ENCODE measurements at places on chromosomes 3 and 15. TPM values are rescaled to one million over a fixed set of nuclear protein-coding genes. Genes with fewer than 3 reads are reported as not detected.

NLGN1 gene
- total RNA-seq, result 16.5 TPM

RYR3 gene
- 7.3 TPM for total RNA-seq

SEC62 gene
- total RNA-seq, result 104 TPM

GOLGA8S gene
- 0.44 TPM for total RNA-seq

ECE2 gene
- total RNA-seq, result not detected

CLDN11 gene
- 18.1 TPM for total RNA-seq

PLCB2 gene
- 13.8 TPM for total RNA-seq

CMTM7 gene
- 45.9 TPM for total RNA-seq

All from subcutaneous adipose tissue (tissue), 4 donors.